Iris pigment epithelial cell (primary cell): ENCODE measurements at places on chromosomes 5 and 9.

GRCh38 chr9:117247266-117247665 is 167.6 kb downstream of the ASTN2 start:
- peak; percentile 37 for DNase-seq

- peak; percentile 76 for DNase-seq
Measured at GRCh38 chr5:59722874-59723273, 170.7 kb downstream of the PDE4D start.

GRCh38 chr9:106964822-106965525 is 102.0 kb downstream of the ZNF462 start:
- peak; percentile 70 for DNase-seq

- DNase-seq = no peak
Measured at GRCh38 chr5:180491496-180491895, 2.7 kb upstream of the CNOT6 start.

GRCh38 chr5:105812304-105812703 is 1858.4 kb downstream of the EFNA5 start:
- peak; percentile 70 for DNase-seq

GRCh38 chr5:141729387-141730006 is 47.5 kb upstream of the ARAP3 start:
- no peak for DNase-seq

DNA sequence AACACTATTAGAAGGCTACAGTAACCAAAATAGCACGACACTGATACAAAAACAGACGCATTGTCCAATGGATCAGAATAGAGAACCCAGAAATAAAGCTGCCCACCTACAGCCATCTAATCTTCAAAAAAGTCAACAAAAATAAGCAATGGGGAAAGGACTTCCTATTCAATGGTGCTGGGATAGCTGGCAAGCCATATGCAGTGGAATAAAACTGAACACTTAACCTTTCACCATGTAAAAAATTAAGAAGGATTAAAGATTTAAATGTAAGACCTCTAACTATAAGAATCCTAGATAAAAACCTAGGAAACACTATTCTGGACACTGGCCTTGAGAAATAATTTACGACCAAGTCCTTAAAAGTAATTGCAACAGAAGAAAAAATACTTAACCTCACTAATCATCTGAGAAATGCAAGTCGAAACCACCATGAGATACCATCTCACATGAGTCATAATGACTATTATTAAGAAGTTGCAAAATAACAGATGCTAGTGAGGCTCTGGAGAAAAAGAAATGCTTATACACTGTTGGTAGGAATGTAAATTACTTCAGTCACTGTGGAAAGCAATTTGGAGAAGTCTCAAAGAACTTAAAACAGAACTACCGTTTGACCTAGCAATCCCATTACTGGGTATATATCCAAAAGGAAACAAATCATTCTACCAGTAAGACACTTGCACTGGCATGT is 203.3 kb upstream of the CDH9 start:
- DNase-seq = peak; percentile 97

- DNase-seq = peak; percentile 90
Measured at GRCh38 chr9:120892748-120893610, 16.0 kb upstream of the PHF19 start.

GRCh38 chr5:76099756-76100155 is 16.6 kb downstream of the SV2C start:
- no peak for DNase-seq

DNA sequence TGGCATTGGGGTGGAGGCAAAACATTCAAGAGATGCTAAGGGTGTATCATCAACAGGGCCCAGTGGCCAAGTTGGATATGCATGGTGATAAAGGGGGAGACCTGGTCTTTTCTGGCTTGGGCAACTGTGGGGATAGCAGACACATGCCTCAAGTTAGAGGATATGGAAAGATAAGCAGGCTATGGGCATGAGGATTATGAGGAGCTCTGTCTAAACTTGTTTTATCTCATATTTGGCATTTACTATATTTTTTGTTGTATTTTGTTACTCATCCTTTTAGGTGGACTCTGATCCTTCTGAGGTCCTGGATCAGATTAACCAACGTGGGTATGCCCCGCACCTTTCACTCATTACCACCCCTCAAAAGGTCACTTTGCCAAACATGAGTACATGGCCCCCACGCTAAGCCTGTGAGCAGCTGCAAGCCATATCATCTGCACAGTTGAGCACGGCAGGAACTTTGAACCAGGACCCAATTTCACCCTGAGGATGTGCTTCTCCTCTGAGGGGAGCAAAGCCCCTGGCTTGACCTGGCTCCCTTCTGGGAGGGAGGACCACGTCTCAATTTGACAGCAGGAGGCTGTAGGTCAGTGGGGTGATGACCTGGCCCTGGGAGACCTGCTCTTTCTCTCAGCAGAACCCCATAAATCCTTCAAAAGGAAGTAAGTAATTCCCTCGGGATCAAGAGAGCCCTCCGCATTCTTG is 71.1 kb upstream of the CD180 start:
- no peak for DNase-seq

DNA sequence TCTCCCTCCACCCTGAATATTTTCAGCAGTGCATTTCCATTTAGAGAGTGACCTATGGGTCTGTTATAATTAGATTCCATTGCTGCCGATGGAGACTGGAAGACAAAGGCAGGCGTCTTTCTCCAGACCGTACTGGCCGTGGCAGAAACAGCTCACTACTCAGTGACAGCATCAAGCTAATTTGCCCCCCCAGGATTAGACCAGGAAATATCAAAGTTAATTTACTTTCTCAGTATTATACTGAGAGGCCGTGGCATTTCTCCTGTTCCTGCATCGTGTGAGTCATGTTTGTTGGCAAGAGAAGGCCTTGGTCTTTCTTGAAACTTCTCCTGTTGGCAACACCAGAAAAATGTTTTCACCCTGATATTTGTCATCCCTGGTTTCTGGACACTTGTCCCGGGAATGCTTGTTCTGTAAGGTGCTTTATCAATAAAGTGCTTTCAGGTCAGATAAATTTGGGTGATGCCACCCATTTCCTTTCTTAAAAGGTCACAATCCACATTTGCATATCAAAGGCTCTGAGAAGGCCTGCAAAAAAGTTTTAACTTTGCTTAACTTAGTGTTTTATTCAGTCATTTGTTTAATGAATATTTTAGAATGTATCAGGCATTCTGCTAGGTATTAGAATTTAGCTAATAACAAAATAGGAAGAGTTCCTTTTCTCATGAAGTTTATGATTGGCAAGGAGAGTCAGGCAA is 28.4 kb downstream of the SV2C start:
- no peak for DNase-seq

DNA sequence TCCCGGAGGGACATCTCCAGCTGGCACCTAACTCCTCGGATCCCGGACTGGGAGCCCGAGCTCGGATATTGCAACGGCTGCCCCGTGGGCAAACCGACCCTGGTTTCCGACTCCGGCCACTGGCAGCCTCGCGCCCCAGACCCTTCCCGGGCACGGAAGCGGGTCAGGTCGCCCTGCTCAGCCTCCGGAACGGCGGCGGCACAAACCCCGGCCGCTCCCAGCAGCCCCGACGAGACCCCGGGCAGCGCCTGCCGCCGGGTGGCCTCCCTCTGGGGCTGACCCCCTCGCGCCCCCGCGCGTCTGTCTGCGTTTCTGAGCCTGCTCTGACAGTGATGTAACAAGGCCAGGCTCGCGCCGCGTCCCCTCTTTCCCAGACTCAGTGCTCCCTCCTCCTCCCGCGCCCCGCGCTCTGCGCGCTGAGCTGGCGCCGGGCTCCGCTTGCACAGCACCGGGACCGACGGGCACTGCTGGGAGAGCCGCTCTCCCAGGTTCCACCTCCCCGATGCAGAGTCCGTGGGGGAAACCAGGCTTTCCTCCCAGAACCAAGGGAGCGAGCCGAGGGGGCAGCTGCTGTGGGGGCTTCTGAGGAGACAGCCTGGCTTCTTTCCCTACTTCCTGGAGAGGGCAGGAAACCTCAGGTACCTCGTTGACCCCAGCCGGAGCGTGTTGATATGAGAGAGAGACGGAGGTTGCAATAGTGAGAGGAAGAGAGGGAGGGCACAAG is at the start of gene TMEM215:
TMEM215 (plus strand) TSS at position 373 of the 724 bp plus-strand sequence. CDS start 644 bp downstream, outside the sequence.
- no peak for DNase-seq

- DNase-seq = no peak
Measured at GRCh38 chr5:42531611-42532010, 108.4 kb downstream of the GHR start.

DNA sequence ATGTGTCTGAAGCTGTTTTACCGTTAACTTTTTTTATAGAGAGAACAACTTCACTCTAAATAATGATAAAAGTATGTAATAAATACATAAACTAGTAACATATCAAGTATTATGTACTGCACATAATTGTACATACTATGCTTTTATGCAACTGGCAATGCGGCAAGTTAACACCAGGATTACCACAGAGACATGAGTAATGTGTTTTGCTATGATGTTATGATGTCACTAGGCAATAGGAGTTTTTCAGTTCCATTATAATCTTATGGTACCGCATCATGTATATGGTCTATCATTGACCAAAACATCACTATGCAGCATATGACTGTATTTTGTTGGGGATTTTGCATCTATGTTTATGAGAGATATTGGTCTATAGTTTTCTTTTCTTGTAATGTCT is 326.4 kb upstream of the TARS1 start:
- DNase-seq = peak; percentile 49

- peak; percentile 63 for DNase-seq
Measured at GRCh38 chr9:126703002-126703865, 89.5 kb downstream of the LMX1B start.

DNA sequence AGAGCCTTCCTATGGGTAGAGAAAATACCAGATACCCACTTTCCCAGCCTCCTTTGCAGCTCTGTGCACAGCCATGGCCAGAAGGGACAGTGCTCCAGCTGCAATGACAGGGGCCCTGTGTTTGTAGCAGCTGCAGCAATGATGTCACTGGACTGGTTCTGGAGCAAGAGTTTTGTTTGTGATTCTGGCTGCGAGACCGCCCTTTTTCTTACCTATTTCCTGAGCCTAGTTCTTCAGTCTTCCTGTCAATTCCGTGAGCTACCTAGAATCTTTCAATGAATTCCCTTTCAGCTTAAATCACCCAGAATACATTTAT is 10.0 kb upstream of the BOD1 start:
- DNase-seq = no peak

DNA sequence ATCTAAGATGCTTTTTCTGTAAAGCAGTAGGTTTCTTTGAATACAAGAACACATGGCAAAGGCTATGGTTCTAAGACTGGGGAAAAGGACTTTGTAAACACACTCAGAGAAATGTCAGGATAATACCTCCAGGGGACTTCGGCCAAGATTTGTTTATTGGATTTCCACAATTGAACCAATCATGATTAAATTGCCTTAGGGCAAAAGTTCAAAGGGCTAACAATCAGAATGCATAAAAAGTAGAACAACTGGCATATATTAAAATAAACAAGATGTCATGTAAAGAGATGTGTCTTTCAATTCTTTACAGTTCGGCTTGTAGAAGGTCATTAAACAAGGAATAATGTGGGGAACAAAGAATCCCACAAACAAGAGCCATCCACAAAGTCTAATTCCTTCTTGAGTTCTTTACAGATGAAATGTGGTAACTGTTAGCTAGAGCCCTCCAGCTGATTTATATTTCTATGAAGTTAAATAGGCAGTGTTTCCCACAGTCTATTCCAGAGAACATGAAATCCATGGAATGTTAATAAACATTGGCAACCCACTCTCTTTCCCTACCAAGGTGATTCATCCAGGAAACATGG is 565.5 kb downstream of the ZNF608 start:
- DNase-seq = no peak

GRCh38 chr9:68480807-68481206 is 59.9 kb downstream of the TMEM252 start:
- no peak for DNase-seq

DNA sequence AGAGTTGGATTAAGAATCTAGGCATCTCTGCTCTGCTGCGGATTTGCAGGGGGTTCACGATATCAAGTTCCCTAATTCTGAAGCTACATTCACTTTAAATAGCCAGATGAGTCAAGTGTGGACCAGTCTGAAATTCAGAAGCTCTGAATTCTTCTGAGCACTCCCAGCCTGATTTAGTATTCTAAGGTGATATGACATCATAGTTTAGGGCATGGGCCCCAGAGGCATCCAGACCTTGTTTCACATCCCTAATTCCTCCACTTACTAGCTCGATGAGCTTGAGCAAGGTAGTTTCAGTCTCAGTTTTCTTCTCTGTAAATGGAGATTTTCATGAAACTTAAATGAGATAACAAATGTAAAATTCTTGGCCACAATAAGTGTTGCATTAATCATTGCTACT is 65.2 kb downstream of the TMEM167A start:
- DNase-seq = no peak

DNA sequence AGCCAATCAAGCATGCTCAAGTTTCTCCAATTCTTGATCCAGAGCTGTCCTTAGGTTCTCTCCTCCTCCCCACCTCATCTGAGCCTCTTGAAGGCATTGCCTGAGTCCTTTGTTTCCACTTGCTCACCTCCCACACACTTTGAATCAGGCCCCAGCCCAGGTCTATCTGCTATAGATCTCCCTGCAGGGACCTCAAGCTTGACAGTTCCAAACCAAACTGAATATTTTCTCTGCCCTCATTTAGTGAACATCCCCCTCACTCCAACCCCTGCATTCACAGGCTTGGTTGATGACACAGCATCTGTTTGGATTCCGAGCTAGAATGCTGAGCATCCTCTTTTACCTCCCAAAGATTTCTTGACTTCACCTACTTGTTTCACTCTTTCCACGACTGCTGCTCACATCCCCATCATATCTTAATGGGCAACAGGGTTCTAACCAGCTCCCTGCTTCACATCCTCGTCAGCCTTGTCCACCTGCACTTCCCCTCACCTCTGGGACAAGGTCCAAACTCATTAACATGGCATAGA is 474.5 kb downstream of the ZSWIM6 start:
- no peak for DNase-seq

DNA sequence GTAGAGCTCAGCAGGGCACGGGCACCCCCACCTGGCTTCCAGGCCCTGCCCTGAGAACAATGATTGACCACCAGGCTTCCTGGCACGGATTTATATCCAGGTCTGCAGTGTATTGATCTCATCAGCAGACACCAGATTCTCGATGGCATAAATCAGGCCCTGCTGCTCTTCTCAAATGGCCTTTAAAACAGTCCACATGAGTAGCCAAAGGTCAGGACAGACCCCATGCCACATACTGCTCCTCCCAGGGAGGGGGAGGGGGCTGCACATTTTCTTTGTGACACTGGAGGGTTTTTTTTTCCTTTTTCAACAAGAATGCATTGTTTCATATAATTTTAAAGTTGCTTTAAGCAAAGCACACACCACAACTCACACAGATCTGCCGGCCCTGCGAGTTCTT is 85.4 kb downstream of the SEMA4D start:
- DNase-seq = no peak

DNA sequence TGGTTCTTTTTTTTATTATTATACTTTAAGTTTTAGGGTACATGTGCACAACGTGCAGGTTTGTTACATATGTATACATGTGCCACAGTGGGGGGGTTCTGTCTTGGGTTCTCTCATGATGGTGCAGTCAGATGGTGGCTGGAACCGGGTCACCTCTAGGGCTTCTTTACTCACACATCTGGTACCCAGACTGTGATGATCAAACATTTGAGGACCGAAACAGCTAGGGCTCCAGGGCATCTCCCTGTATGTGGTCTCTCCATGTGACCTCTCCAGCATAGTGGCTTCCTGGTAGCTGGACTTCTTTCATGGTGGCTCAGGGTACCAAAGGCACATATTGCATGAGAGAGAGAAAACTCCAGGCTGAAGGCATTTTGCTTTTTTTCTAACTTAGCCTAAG is 9.8 kb upstream of the CRHBP start:
- no peak for DNase-seq
